NCI-H1436 treated with DMSO at 0.1 percent for 48 hours (cell line): ENCODE measurements at places on chromosomes 4 and X.

DNA sequence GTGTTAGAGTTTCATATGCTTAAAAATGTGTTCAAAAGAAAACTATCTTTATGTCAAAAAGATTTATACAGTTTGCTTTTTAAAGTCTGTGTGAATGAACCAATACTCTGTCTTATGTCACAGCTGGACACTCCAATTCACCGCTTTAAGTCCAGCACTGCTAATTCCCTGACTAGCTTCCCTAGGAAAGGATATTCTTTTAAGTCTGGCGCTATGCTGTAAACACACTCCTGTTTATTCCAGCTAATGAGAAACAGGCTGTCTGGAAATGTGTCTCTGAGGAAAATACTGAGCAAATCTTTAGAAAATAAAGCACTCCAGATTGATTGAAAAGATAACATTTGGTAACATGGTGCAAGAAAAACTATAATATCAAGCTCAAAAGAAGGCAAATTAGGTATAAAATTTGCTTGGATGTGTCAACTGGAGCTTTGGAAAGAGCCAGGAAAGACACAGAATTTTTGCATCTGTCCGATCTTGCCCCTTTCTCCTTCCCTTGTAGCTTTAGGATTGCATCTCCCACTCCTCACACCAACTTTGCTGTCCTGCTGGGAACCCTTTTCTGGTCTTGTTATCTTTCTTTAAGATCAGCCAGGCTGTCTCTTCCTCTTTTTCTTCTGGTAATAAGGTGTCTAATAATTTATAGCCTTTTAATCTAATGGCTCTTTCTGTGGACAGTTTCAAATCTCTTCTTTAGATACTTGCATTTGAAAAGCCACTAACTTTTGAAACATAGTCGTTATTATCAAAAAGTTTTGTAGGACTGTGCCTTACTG is 40.9 kb upstream of the VEGFC start:
- no peak for DNase-seq

DNA sequence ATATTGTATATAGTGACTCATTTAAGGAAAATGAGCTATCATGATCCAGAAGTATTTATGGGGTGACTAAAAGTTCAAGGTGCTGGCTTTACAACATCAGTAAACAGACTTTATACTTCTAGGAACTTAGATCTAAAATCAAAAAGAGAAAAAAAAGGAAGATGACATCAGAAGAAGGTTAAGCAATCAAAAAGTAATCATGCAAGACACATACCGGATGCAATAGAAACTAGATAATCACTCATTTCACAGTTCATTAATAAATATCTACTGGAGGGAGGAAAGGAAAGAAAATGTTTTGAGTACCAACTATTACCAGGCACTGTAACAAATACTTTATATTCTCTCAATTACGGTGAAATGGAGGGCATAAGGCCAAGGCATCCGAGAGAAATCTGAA is 276.4 kb downstream of the SPRY1 start:
- DNase-seq: no peak

GRCh38 chrX:155643240-155643639 is 30.5 kb upstream of the TMLHE start:
- no peak for DNase-seq

GRCh38 chr4:179182741-179183140 is 1740.5 kb upstream of the AGA start:
- no peak for DNase-seq

DNA sequence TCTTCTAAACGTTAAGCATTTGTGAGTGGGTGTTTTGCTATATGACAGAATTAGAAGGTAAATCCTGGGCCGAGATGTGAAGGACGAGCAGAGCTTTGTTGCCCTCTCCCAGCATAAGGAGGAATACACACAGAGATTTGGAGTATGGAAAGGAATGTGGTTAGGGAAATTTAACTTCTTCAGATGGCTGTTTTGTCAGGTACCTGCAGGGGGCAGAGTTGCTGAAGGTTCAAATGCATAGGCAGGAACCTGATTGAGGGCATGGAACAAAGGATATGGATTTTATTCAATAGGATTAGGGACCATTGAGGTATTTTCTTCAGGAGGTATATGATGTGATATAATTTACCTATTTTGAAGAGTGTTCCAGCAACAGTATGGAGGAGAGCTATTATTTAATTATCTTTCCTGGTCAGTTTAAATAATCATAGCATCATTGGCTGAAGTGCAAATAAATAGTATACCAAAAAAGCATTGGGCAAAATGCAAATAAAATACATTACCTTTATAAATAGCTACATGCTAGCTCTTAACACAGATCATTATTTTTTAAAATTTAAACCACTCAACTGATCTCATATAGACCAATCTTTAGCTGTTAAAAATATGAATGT is 143.6 kb downstream of the SLIT2 start:
- no peak for DNase-seq

GRCh38 chr4:16721613-16722291 is 176.7 kb downstream of the LDB2 start:
- no peak for DNase-seq

DNA sequence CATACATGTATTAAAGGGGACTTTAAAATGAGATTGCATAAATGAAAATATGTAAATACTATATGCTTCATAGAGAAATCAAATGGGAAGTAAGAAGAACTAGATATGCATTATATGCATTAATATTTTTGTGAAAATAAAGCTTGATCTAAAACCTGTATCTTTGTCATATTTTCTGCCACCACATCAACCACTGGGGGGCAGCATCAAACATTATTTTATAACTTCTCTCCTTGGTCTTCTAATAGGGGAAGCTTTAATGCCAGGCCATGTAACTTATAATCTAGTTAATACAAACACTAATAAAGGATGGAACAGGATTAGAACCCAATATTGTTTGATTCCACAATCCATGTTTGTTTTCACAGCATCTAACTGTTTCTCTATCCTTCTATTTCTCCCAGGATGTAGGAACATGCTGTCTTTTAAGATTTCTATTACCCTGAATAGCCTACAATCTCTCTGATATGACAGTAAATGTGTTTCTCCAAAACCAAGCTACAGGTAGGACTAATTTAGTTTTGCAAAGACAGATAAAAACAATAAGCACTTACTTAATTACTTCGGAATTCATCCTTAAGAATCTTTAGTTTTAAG is 10.0 kb downstream of the QRFPR start:
- no peak for DNase-seq

DNA sequence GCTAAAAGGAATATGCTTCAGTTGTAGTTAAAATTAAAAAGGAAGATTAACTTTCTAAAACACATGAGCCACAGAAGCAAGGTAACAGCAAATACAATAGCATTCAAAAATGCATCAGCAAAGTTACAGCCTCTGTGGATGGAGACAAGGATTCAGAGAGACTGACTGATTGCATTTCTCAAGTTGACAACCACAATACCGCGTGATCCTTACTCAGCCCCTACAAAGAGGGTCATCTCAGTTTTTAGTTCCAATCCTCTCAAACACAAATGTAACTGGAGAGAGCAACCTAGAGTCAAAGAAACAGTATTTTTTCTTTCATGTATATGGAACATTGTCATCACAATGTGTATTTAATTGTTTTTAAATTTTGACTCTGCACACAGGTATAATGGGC is 14.2 kb upstream of the C1QTNF7 start:
- DNase-seq: no peak

- DNase-seq: no peak
These were observed 67.0 kb downstream of the SORBS2 start for GRCh38 chr4:185744946-185745345.

DNA sequence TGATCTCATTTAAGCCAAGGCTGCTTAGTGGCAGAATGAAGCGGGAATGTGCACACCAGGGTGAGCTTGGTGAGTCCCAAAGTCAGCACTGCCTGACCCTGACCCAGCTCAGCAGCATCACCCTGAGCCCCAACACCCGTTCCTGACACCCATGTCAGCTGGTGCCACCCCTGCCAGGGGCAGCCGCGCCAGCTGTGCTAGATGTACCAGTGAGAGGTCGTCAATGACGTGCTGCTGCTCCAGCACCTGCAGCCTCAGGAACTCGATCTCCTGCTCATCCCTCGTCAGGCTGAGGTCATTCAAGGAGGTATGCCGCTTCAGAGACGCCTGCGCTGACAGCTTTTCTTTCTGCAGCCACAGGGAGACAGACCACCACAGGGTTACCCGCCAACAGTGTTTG is 61.7 kb upstream of the C4orf50 start:
- no peak for DNase-seq

DNA sequence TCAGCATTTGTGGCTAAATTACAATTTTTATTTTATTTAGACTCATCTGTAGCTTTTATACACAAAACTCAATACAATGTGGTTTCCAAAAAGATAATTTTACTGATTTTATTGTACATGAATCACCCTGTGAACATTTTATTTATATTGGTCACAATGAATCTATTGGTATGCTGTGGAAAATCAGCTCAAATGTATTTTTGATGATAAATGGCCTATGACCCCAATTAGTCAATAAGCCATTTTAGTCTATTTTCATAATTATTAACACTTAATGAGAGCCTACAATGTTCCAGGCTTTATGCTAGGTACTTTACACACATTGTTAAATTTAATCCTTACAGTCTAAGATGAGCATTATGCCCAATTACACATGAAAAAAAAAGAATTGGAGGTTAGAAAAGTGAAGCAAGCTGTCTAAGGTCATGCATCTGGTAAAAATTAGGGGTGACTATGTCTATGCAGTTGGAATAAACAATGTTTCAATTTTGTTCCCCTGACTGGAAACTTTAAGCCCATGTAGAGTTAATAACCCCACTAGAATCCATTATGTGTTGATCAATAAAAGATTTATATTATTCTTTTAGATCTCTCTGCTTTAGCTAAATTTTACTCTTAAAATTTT is 344.7 kb downstream of the PABPC4L start:
- DNase-seq: no peak

DNA sequence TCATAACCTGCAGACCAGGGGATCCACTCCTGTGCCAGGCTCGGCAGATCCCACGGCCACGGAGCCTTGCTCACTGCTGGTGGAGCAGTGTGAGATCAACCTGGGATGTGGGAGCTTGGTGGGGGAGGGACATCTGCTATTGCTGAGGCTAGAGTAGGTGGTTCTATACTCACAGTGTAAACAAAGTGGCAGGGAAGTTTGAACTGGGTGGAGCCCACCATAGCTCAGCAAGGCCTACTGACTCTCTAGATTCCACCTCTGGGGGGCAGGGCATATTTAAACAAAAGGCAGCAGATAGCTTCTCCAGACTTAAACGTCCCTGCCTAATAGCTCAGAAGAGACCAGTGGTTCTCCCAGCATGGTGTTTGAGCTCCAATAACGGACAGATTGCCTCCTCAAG is 54.7 kb upstream of the EPHA5 start:
- no peak for DNase-seq

- DNase-seq: no peak
These were observed 55.7 kb upstream of the PDGFRA start for GRCh38 chr4:54173281-54173912.

GRCh38 chr4:168587411-168588125 is 90.7 kb downstream of the PALLD start:
- DNase-seq: no peak

DNA sequence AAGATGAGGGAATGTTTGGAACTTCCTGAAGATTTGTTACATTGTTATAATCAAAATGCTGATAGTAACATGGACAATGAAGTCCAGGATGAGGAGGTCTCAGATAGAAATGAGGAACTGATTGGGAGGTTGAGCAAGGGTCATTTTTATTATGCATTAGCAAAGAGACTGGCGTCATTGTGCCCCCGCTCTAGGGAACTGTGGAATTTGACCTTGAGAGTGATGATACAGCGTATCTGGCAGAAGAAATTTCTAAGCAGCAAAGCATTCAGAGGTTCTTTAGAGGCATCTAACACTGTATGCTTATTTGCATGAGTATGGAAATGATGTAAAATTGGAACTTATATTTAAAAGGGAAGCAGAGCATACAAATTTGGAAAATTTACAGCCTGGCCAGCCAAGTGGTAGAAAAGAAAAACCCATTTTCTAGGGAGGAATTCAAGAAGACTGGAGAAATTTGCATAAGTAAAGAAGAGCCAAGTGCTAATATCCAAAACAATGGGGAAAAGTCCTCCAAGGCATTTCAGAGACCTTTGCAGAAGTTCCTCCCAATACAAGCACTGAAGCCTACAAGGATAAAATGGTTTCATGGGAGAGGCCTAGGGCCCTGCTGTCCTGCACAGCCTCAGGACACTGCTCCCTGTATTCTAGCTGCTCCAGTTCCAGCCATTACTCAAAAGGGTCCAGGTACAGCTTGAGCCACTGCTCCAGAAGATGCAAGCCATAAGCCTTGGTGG is 483.0 kb upstream of the NDST4 start:
- no peak for DNase-seq

DNA sequence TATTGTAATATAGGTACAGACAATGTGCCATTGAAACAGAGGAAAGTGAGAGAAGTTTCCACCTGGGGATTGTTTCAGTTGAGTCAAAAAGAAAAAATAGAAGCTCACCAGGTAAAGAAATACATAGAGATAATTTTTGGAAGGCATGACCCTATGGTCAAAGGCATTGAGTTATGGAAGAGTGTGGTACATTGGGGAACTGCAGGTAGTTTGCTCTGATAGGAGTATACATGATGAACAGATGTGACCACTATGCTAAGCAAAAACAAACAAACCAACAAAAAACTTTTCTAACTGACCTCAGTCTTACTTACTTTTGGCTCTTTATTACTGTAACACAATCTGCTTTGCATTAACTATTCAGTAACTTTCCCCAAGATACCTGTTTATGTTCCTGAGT is 85.9 kb downstream of the UGT8 start:
- no peak for DNase-seq

DNA sequence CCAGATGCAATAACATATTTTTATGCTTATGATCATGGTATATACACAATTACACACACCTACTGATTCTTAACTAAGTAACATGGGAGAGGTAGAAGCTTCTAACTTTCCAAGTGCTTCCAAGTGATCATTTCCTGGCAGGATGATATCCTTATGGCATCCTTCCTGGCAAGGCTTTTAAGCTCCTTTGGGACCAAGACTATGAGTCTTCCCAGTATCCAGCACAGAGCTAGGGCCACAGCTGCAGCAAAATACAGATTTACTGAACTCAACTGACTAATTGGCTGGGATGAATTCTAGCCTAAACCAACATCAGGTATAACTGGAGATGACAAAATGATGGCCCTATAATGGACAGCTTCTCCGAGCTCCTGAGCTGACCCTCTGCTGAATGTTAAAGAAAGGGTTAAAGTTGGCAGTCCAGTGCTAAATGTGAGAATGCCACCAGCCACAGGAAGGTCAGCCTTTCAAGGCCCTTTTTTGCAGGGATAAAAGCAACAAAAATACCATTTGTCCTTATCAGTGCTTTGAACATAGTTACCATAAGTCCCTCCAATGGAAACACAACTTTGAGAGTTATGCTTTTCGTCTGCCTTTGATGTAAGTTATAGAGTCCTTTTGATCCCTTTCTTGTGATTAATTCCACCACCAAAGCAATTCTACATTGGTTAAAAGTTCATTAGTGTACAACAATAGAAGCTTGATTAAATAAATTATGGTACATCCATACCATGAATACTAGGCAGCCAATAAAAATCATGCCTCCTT is 73.4 kb downstream of the MGST2 start:
- DNase-seq: no peak
